ENCODE measurements at places on chromosomes 12 and 14.

- no peak for DNase-seq
Observed at GRCh38 chr14:86799244-86799647, 1193.7 kb downstream of the GALC start.

GRCh38 chr12:88309546-88309945 is 167.4 kb downstream of the TMTC3 start:
- no peak for DNase-seq

DNA sequence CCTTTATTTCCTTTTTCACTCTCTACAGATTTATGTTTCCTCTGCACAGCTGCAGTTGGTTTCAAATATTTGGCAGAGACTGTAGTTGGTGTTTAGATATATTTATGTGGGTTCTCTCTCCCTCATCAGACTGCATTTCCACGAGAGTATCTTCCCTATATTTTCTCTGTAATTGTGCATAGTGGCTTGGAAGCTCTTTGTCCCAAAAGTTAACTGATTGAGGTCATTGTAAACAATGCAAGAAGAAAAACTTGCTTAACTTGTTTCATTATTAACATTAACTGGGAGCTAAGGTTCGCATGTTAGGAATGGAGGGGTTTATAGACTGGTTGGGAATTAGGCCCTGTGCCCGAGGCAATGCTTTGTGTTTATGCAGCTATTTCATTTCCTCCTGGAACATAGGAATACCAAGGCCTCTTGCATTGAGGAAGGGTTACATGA is 216.9 kb upstream of the HMGA2 start:
- no peak for DNase-seq

DNA sequence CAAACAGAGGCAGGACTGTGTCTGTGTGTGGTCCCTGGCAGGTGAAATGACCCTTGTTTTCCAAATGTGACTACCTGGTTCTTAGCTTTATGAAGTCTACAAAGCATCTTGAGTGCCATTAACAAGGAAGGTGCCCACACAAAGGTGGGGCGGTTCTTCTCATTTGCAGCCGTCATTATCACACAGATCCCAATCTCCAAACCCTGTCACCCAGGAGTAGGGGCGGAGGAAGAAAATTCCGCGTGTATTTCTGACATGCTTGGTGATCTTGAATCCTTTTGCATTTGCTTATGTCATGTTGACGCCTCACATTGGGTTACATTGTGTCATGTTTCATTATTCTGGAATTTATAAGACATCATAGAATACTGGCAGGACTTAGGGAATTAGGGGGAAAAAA is 277.3 kb downstream of the VRK1 start:
- no peak for DNase-seq

DNA sequence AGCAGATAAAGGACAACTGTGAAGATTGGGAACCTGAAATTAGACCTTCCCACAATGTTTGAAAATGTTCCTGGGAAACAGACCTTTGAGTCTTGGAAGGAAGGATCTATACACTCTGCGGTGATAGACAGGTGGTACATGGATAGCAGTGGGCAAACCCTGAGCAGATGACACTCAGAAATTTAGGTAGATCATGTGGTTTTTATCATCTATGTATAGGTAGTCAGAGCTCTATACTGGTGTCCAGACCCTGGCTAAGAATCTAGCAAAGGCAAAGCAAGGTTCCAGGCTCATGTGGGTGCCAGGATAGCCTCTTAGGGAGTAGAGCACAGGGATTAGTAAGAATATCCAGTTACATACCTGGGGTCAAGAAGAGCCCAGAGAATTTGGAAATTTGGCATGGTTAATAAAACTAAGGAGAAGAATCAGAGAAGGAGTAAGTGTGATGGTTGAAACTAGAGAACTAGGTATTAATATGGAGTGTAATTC is 331.2 kb upstream of the FBXO33 start:
- no peak for DNase-seq

DNA sequence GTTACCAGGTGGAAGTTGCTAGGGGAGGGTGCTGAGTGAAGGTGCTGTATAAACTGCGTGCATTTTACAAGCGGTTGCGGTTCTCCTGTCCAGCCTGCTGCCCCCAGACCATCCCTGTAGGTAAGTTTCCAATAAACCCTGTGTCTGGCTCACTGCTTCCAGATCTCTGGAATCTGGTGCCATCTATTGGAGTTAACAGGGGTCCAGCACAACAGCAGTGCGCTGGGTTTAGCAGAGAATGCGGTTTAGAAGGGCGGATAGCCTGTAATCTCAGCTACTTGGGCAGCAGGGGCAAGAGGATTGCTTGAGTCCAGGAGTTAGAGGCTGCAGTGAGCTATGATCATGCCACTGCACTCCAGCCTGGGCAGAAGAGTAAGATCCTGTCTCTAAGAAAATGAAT is 4.9 kb downstream of the AACS start:
- DNase-seq: no peak

- DNase-seq: no peak
Observed at GRCh38 chr12:116498471-116498870, 60.7 kb upstream of the MAP1LC3B2 start.

GRCh38 chr12:120814203-120814902 is 88.7 kb downstream of the ACADS start:
- DNase-seq: no peak

GRCh38 chr12:68319988-68320623 is 12.1 kb downstream of the MDM1 start:
- no peak for DNase-seq

- no peak for DNase-seq
Observed at GRCh38 chr12:91057368-91058165, at the start of gene KERA. KERA (minus strand) TSS chr12:91058024; CDS start chr12:91056281, 1,743 bp downstream.

DNA sequence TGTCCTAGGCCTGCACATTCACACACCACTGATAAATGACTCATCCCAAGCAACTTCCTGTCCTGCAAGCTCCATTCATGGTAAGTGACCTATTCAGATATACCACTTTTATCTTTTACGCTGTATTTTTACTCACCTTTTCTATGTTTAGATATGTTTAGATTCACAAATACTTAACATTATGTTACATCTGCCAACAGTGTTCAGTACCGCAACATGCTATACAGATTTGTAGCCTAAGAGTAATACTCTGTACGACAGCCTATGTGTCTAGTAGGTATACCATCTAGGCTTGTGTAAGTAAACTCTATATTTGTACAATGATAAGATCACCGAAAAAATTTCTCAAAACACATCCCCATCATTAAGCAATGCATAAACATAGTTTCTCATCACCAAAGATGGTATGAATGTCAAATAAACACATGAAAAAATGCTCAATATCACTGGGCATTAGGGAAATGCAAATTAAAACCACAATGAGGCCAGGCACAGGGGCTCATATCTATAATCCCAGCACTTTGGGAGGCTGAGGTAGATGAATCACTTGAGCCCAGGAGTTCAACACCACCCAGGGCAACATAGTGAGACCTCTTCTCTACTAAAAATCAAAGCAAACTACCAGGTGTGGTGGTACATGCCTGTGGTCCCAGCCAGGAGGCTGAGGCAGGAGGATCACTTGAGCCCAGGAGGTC is 20.7 kb downstream of the ATXN2 start:
- DNase-seq: no peak

GRCh38 chr12:111503116-111503515 is 96.0 kb downstream of the ATXN2 start:
- no peak for DNase-seq

DNA sequence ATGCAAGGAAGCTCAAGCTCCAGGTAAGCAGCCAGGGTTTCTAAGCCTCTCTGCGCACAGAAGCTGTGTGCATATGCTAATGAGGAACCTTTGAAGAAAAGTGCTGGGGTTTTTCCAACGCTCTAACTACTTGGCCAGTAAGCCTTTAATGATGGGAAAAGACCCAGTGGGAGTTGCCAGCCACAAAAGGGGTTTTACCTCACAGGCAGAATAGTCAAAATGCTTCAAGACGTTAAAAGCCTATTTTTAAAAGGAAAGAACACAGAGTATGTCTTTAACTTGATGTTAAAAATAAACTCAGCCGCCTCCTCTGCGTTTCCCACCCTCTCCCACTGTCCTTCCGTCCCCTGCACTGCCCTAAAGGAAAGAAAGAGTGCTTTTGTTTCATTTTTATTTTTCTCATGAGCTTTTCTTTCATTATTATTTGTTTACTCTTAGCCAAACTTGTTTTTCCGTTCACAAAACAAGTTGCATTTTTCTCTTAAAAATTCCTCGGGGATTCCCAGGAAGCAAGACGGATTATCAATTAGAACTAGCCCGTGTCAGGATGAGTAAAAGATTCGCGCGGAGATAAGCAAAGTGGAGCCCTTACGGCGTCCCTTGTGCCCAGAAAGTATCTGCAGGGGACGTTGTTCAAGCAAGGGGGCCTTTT is 209.8 kb upstream of the NUDT4 start:
- no peak for DNase-seq

GRCh38 chr12:11917501-11917900 is 153.2 kb upstream of the BCL2L14 start:
- DNase-seq: no peak

- DNase-seq: no peak
Observed at GRCh38 chr12:77723308-77723707, 107.4 kb upstream of the NAV3 start.

All from CD4-positive, CD25-positive, alpha-beta regulatory T cell (primary cell).